T-helper 1 cell (primary cell): ENCODE measurements at places on chromosomes 6 and 20.

DNA sequence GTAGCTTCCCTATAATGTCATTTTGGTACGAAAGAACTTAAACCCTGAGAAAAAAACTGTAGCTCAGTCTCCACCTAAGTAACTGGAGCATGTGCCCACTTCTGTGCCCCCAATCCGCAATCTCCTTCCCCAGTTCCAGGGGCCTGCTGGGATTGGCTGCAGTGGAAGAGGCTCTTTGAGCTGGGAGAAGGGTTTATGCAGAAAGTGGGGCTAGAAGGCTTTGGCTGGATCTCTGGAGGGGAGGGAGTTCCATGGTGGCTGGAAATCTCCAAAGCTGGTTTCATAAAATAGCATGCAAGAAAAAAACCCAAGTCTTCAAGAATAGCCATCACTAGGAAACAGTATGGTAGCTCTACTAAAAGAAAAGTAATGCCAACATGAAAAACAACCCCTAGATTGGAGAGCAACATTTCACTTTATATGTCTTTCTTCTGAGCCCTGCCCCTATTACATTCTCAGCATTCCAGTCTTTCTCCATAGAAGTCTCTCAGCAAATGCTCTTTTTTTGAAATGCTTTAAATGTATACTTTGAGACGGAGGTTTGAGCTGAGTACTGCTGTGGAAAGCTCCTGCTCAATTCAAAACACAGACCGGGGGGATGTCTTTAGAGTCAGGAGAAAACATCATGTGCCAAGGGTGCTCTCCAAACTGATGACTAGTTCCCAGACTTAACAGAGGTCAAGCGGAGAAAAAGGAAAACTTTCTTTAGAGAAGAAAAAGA is 36.0 kb upstream of the FOXO3 start:
- no peak for DNase-seq

- DNase-seq = no peak
Measured at GRCh38 chr20:58377766-58378401, 11.1 kb upstream of the VAPB start.

GRCh38 chr6:52330470-52330869 is 31.5 kb upstream of the PAQR8 start:
- no peak for DNase-seq

GRCh38 chr6:166598441-166599138 is 12.1 kb upstream of the RAMACL start:
- no peak for DNase-seq
